ENCODE measurements at places on chromosomes 2 and 18.

DNA sequence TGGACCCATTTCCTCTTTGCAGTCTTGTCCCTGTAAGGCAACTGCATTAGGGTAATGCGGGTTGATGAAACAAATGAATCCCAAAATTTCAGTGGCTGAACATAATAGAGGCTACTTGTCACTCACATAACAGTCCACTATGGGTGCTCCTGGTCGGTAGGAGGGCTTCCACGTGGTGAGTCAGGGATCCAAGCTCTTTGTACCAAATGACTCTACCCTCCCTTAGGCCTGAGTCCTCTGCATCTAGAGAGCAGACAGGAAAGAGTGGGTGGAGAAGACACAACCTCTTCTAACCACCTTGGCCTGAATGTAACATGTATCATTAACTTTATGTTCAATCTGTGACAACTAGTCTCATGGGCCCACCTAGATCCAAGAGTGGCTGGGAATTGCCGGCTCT is 86.2 kb upstream of the HAAO start:
- DNase-seq, result no peak

- DNase-seq, result no peak
These were observed 196.4 kb upstream of the PXDN start for GRCh38 chr2:1940679-1941078.

- no peak for DNase-seq
These were observed 241.9 kb upstream of the SLC14A2 start for GRCh38 chr18:45373286-45373880.

GRCh38 chr2:117645458-117645857 is 169.0 kb upstream of the DDX18 start:
- DNase-seq, result no peak

DNA sequence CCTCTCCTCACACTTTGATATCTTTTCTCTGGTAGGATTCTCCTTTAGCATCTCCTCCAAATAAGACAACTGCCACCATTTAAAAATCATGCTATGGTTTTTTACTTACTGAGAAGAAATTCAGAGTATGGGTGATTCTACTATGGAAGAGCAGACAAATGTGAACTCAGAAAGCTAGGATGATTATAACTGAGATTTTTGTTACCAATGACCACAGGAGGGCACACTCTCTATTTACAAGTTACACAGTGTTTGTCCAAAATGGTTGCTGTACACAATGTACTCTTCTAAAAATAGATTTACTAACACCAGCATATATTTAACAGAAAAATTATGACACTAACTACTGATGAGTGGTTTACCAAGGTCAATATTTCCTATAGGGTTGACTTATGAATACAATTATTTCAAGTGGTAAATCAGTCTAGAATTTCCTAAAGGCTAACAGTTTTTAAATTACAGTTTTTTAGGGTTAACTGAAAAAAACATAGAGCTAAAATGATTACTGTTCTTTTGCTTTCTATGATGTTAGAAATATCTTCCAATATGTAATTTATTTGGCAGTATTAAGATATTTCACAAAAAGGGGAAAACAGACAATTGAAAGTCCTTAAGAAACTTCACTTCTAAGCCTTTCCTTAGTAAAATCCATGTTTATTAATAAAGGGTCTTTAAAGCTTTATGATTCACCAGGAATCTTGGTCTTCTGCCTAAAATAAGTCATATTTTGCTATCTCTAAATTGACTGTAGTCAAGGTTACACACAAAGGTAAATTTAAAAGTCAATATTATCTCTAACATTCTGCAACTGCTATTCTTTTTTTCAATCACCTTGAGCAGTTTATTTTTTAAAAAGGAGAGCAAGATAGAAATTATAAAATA is 57.2 kb downstream of the MAP4K3 start:
- no peak for DNase-seq

- no peak for DNase-seq
These were observed 29.0 kb upstream of the SLC35F6 start for GRCh38 chr2:26735097-26735496.

All from central memory CD4-positive, alpha-beta T cell (primary cell).